ENCODE measurements at places on chromosomes 5 and 9.

GRCh38 chr9:112065806-112066606, 109.1 kb downstream of the SUSD1 start:
- no peak for DNase-seq

DNA sequence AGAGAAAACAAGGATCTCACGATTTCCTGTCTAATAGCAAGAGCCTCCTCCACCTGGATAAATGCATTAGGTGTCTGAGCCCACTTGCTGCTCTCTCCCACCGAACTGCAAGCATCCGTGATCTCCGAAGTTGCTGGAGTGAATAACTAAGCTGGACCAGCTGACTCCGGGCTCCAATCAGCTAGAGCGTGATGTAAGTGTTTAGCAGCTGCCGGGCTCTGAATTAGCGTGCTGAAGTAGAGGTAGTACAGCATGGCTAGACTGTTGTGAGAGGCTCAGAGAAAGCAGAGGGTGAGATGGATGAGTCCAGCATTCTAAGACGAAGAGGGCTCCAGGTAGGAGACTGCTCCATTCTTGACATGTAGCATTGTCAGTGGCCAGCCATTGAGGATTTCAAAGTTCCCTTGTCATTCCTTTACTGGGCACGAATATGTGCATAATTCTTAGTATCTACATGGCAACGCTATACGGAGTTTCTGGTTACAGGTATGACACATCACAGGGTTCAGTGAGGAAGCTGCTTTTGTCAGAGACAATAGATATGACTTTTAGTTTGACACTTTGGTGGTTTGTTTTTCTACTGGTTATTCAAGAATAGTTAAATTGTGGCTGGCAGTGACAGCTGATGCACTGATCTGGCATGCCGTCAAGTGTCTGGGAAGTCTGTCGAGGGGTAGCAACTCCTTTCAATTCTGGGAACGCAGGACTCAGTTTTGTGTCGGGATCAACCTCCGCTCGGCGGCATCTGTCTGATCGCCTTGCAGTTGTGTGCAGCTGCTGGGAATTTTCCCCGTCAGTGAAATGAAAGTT, 232.6 kb downstream of the MAST4 start:
- DNase-seq: no peak

DNA sequence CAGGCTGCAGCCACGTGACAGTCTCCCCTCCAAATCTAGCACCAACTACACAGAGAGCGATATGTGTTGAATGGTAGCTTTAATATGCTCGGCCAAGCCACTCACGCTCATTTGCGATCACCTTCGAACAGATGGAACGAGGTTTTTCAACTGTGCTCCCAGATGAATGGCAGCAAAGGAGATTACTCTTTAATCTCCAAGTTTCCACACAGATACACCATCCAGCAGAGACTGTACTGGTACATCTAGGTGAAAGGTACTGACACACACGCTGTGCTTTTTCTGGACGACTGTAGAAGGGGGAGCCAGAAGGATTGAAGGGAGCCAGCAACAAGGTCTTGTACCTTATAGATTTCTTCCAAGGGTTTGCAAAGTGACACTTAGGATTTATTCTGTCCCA, 263.9 kb downstream of the NR3C1 start:
- DNase-seq: no peak

GRCh38 chr5:95907740-95908706, 53.6 kb downstream of the ELL2 start:
- no peak for DNase-seq

GRCh38 chr5:83375049-83375745, 96.3 kb upstream of the VCAN start:
- DNase-seq: no peak

GRCh38 chr5:159928122-159928909, 12.0 kb downstream of the ADRA1B start:
- DNase-seq: no peak

DNA sequence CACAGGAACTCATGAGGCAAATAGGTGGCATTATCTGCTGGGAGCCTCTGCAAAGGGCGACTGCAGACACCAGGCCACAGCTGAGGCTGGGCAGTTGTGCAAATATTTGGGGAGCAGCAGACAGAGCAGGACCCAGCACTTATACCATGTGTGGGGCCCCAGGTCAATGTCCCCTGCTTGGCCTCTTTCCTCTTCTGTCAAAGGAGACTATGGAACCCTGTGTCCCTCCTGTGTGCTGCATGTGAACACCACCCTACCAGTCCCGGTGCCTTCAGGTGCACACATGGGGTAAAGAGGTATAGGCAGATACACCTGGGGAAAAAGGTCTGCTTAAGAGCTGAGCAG, 50.8 kb downstream of the ROR2 start:
- no peak for DNase-seq

DNA sequence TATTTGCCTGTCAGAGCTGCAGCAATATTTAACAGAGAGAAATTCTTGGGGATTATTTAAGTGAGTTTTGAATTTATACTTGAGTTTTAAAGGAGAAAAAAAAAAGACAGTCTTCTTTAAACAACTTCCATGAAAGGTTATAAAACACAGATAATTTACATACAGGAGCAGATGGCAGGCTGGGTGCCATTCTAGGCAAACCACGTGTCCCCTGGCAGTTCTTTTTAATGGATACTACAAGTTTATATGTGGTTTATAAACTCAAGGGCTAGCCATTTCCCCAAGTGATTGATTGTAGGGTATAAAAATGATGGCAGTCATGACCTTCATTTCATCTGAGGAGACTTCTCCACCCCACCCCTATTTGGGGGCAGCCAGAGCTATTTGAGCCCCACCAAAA, 166.6 kb downstream of the FSTL4 start:
- DNase-seq: no peak

DNA sequence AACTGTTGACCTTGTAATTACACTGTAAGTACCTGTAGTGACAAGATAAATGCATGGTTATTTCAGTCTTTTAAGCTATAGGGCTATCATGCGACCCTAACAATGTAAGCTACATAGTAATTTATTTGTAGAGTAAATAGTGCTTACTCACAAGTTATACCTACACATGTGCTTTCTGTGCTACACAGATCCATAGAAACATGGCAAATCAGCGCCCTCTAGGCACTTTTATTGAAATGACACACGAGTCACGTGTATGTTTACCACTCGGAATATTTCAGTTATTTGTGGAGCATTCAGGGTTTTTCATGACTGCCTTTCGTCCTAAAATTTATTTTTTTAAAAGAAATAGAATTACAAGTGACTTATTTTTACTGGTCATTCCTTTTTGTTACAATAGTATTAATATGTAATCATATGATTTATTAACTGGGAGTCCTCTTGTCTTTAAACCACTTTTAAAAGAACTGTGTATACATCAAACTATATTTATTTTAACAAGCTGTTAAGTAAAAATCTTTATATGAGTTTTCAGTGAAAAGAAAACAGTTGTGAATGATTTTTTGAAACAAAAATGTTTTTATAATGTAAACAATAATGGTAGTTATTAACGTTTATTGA, 1242.3 kb upstream of the WWC1 start:
- DNase-seq: no peak

DNA sequence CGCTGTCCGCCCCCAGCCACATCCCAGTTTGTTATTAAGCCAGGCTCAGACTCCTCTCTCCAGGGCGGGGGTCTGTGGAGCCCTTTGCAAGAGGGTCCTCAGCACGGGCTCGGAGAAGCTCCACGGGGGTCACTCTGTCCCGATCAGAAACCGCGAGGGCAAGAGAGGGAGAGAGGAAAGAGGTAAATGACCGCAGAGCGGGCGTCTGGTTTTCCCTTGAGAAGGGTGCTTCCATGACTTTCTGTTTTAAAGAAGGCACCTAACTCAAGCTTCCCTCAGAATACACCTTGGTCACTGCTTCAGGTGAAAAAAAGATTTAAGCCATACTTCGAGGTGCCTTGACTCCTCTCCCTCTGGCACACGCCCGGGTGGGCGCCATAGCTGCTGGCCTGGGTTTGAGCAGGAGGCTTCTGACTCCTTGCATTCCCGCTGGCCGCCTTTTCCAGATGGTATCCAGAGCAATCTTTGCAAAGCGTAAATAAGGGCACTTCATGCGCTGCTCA, 5.8 kb upstream of the TERT start:
- no peak for DNase-seq

GRCh38 chr9:136216541-136217244, 11.8 kb upstream of the LHX3 start:
- DNase-seq: no peak

DNA sequence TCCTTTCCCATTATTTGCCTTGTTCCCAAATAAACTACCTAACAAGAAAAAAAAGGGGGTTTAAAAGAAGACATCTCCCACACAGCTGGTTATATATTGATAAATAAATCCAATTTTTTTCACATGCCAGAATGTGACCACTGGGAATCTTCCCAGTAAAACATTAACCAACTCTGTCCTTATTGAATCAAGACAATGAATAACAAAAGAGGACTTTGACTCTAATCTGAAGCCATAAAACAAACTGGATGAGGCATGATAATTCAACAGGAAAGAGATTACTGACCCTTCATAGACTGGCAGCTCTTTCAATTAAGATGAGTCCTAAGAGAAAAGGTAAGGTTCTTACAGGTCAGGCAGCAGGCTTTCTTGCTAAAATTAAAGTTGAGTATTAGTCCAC, 165.8 kb upstream of the CDH6 start:
- no peak for DNase-seq

- no peak for DNase-seq
These were observed 116.5 kb downstream of the C9orf50 start for GRCh38 chr9:129504404-129504803.

All from T-helper 2 cell (primary cell).